ENCODE measurements at places on chromosomes 11 and 22.

- DNase-seq = no peak
Measured at GRCh38 chr11:118544010-118544646, 13.1 kb downstream of the TMEM25 start.

DNA sequence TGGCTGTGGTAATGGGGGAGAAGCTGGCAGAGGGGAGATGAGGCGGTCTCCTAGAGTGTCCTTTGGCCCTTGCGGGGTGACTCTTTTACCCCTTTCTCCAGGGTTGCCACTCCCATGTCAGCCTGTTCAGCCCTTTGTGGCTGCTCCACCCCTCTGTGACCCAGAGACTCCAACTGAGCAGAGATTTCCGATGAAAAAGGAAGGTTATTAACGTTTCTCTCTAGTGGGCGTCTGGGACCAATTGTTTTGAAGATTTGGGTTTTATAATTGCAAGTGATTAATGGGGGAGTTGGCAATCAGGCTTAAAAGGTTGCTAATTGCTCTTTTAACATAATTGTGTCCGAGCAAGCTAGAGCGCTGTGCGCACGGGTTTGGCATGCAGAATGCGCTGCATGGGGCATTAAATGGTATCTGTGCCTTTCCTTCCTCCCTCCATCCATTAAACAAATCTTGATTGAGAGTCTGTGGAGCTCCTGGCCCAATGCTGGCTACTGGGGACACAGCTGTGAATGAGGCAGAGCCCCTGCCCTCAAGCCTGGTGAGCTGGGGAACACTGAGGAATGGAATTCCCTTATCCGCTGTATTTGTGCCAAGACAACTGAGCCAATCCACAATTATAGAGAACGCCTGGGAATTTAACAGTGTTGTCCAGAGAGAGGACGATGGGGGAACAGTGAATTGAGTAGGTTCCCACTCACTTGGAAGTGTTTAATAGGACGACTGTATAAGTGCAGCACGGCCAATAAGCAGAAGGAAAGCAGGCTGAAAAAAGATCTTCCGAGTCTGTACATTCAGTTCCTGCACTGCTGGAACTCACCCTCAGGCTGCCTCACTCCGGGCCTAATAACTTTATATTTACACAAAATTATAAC lies 295.9 kb downstream of the MIAT start:
- DNase-seq = no peak

DNA sequence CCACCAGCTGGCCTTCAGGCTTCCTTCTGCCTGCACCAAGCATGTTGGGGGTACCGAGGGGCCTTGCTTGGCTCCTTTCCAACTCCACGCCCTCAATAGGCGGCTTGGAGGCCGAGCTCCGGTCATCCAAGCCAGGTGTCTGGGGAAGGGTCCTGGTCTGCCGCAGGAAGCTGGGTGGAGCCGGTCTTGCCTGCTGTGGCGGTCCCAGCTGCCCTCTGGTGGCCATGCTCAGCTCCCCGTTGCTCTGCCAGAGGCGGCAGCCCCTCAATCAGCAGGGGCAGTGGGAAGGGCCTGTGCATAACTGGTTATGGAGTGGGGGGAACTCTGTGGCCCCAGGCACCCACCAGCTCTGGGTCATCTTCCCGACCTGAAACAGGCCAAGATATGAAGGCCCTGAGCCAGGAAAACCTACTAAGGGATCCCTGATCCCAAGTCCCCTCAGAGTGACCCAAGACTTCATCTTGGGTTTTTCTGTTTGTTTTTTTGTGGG lies 3.2 kb downstream of the ARVCF start:
- peak; percentile 34 for DNase-seq

DNA sequence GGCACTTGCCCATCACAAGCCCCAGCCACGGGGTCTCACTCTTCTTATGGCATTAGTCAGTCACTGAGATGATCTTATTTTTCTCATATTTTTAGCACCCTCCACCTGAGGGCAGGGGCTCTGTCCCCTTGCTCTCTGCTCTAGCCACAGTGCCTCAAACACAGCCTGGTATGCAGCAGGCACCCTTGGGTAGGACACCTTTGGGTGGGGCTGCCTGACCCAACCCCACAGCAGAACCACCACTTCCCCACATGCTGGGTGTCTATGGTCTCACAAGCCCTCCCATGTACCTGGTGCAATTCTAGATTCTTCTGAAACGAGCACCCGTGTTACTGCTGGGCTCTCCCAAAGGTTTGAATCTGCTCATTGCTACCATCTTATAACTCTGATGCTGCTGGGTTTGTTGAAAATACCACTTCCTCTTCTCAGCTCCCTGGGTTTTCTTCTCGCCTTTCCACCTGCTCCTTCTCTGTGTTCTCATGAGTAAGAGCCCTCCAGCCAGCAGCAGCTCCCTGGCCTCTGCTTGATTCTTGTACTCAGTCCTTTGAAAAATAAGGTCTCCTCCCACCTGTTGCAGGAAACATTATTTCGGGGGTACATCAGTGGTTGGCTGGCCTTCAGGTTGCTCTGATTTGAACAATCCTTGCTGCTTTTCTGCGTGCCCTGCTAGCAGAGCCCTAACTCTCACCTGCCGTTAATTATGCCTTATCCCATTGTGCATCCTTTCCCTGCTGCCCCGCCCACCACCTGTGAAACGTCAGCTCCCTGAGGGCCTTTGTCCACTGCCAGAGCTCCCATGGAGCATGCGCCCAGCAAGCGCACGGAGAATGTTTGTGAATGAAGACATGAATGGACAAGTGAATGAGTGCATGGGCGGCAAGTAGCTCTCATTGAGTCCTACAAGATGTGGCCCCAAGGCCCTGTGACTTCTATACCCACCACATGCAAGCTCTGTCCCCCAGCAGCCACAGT lies 1181.6 kb downstream of the TBC1D22A start:
- no peak for DNase-seq

GRCh38 chr22:44080936-44081861 lies 57.1 kb downstream of the PARVB start:
- peak; percentile 70 for DNase-seq

GRCh38 chr11:77425346-77425745 lies 48.5 kb downstream of the PAK1 start:
- no peak for DNase-seq

DNA sequence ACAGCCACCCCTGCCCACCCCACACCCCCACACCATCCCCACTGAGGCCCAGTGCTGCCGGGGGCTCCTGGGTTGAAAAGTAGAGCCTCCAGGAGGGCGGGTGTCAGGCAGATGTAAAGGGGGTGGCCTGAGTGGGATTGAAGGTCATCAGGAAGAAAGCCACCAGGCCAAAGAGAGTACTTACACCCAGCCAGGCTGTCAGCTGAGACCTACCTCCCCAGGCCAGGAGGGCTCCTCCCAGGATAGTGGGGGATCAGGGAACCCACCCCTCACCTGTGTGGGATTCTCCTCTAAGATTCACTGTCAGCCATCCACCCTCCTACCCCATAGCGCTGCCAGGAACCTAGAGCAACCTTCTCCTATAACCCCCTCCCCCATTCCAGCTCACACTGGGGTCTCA lies 17.2 kb upstream of the FCHSD2 start:
- no peak for DNase-seq

GRCh38 chr11:59335001-59335400 lies 23.7 kb upstream of the OR5AN1 start:
- DNase-seq = no peak

GRCh38 chr22:43861529-43861928 lies 784 bp downstream of the SULT4A1 start:
- no peak for DNase-seq

Measured in CD4-positive, alpha-beta T cell treated with Interleukin-10 for 1 hour (primary cell).